ENCODE measurements at places on chromosomes 13 and 19.

DNA sequence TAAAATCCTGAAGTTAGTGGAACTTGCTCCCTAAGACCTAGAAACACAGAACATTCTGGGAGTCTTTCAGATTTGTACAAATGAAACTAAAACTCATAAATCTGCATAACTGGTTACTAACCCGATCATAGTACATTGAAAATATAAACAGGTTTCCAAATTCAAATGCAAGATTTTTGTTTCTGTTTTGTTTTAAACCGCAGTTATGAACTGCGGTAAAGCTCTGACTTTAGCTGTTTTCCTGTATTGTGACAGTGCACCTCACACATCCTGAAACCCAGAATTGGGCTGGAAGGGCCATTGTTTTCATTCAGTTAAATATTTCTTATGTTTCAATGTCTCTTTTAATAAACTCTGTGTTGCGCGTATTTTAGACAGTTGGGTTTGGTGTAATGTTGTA lies 204.7 kb downstream of the SHISA2 start:
- no peak for DNase-seq

- no peak for DNase-seq
Observed at GRCh38 chr19:48660852-48661710, 11.7 kb downstream of the NTN5 start.

DNA sequence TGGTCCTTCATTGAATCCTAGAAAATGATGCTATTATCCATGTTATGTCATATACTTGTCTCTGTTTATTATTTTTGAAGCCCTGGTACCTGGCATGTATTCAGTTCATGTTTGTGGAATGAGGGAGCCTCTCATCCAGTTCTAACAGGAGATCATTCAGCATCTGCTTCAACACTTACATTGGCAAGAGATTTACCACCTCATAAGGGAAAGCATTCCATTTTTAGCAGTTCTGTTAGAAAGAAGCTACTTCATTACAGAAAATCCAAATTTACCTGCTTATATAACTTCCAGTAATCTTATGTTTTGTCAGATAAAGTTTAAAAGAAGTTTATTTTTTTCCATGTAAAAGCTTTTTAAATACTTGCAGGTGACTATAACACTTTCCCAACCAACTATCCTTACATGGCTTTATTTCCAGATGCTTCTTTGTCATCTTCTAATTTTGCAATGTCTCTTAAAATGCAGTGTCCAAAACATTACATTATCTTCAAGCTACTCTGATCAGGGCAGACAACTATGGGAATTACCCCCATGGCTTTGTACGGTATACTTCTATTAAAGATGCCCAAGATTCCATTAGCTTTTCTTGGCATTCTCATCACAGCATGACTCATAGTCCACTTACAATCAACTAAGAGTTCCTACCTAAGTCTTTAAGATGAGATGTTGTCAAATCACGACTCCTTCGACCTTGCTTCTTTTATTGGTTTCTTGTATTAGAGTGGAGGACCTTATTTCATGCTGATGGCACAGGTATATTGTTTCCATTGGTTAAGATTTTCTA lies 262.1 kb downstream of the PCDH9 start:
- no peak for DNase-seq

DNA sequence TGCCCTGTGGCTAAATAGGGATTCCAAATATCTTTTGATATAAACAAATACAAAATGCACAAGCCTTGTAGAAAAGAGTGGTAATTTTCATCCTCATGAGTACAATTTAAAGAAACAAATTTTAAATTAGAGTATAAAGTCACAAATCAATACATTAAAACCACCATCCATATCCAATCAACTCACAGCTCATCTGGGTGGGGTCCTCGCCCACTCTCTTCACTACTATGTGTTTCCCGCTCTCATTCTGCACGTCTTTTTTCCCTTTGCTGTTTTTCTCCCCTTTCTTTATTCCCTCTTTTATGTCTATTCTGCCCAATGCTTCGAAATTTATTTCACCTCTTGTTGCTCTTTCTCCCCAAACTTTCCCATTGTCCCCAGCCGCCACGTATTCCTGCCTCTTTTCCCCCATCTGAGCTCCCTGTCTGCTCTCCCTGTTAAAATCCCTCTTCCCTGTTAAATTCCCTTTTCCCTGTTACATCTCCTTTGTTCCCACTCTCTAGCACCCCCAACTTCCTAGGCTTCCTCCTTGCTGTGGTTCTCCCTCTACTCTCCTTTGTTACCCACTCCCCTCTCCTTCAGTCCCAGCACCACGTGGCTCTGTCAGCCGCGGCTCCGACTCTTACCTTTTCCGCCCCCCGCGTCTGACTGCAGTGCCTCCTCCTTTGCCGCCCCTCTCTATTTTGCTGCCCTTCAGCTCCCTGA lies 1.3 kb downstream of the ZNF616 start:
- DNase-seq, result peak; percentile 28

DNA sequence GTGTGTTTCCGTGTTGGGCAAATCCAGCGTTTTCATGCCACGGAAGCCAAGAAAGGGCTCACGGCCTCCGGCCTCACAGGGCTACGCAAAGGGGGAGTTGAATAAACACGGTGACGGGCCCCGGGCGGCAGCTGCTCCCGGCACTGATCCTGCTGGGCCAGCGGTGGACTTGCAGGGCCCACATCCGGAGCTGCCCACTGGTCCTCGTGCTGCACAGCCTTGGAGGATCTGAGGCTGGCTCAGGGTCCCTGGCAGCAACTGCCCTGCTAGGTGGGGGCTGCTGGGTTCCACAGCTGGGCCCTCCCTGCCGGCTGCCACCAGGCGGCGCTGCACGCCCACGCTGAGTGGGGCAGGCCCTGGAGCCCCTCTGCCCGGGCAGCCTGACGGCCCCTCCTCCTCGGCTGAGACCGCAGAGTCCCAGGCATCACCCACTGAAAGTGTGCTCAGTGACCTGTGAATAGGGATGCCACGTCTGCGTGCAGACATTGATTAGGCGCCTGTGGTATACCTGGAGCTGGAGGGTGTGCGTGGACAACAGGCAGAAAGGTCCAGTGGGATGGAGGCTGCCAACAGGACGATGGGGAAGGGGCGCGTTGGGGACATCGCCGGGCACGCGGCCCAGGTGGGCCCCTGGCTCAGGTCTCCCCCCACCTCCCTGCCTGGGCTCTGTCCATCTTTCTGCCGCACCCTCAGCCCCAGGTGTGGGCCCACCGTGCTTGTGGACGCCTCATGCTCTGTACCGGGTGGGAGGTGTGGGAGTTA lies 5.3 kb upstream of the HCN2 start:
- DNase-seq, result no peak

GRCh38 chr13:49140910-49141611 lies 79.1 kb upstream of the MLNR start:
- DNase-seq, result no peak

DNA sequence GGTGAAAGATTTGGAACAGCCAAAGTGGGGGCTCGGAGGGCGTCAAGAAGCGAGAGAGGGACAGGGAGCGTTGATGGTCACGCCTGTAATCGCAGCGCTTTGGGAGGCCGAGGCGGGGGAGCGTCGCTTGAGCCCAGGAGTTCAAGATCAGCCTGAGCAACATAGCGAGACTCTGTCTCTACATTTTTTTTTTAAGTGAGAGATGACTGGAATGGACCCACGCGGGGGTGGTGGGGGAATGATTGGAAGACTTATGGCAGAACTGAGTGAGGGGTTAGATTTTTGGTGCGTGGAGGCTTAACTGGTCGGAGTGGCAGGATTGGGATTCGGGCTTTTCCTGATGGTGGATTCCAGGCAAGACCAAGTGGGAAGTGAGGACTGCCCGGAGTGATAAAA lies 725 bp downstream of the PSMD8 start:
- DNase-seq, result no peak

DNA sequence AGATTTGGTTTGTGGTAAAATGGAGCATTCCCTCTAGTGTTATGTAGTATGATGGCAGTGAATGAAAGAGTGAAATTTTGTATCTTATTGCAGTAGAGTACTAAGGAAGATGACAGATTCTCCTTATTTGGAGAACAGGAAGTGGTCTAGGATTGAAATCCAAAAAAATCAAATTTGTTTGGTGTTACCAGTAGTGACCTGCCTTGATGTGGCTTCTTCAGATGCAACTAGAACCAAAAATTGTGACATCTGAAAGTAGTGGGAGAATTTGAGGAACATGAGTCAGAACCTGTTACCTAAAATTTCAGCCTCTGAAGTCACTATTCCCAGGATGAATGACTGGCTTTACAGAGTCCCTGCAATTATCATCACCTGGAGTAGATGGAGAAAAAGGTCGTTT lies 165.9 kb downstream of the KLF5 start:
- DNase-seq, result no peak
